ENCODE measurements at places on chromosomes 1 and 21.
A peak's percentile ranks its signal among the peaks of the same experiment; 100 is the strongest.

GRCh38 chr1:118077331-118078045 is 107.5 kb downstream of the SPAG17 start:
- DNase-seq = peak; percentile 26

DNA sequence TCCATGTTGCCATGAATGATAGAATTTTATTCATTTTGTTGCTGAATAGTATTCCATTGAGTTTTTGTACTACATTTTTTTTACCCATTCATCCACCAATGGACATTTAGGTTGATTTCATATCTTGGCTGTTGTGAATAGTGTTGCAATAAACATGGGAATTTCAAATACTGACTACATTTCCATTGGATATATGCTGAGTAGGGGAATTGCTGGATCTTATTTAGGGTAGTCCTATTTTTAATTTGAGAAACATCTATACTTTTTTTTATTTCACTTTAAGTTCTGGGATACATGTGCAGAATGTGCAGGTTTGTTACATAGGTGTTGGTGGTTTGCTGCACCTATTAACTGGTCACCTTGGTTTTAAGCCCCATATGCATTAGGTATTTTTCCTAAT is 38.8 kb upstream of the TNFSF4 start:
- DNase-seq = no peak

GRCh38 chr1:150056407-150056806 is 11.2 kb upstream of the VPS45 start:
- DNase-seq = no peak

GRCh38 chr1:241964550-241965282 is 7.1 kb downstream of the BECN2 start:
- peak; percentile 65 for DNase-seq

- no peak for DNase-seq
These were observed 162.1 kb downstream of the GLUL start for GRCh38 chr1:182229451-182229850.

GRCh38 chr1:231159202-231159962 is 2.5 kb upstream of the TRIM67 start:
- no peak for DNase-seq

- peak; percentile 31 for DNase-seq
These were observed 7.9 kb upstream of the AK5 start for GRCh38 chr1:77273891-77274290.

GRCh38 chr1:197063212-197063611 is 3.8 kb downstream of the F13B start:
- DNase-seq = no peak

GRCh38 chr21:28239340-28239739 is 753.3 kb downstream of the LTN1 start:
- no peak for DNase-seq

- no peak for DNase-seq
These were observed 97.9 kb downstream of the TRIM11 start for GRCh38 chr1:228308628-228309325.

GRCh38 chr1:113451710-113452109 is 61.4 kb downstream of the MAGI3 start:
- no peak for DNase-seq

- DNase-seq = peak; percentile 1
These were observed 171.1 kb upstream of the CSF3R start for GRCh38 chr1:36653850-36654249.

DNA sequence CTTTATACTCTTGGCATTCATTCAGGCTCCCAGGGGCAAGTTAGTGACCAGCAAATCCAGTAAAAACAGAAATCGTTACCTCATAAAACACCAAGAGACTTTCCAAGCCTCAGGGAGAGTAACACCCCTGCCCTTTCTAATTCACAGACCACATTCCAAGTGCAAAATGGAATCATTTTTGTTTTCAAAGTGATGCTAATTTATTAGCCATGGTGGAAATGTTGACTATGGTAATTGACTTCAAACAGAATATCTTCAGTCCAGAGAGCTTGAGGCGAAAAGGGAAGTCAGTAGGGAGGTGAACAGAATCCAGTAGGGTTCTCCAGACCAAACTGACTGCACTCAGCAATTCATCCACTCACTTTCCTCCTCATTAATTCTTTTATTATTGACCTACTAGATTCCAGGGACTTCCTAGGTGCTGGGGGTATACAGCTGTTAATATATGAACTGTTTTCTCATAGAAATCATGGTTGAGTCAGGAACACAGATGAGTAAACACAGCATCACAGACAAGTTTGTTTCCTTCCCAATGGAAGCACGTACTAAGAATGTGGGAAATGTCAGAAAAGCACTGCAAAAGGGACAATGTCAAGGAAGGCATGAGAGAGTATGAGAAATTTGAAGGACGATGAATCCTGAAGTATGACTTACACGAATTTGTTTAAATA is 388.5 kb upstream of the C1orf87 start:
- no peak for DNase-seq

DNA sequence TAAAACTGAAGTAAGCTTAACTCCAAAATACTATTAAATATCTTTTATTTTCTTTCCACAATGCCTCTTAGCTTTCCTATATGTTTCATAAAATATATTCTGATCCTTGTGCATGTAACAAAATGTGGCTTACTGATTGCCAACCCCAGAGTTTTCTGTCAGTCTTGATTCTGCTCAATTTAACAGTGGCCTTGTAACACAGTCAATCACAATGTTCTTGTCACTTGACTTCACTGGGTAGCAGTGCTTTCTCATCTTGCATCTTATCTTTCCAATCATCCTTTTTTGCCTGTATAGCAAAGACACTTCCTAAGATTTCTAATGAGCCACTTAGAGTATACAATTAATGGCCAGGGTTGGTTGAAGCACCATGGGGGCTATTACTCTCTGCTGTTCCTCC is 19.9 kb upstream of the BRINP3 start:
- no peak for DNase-seq

All from stromal cell of bone marrow (primary cell).